Skin of body (tissue), 3 donors: ENCODE measurements at places on chromosomes 5 and 9. TPM values are rescaled to one million over a fixed set of nuclear protein-coding genes. Genes with fewer than 3 reads are reported as not detected.

DNA sequence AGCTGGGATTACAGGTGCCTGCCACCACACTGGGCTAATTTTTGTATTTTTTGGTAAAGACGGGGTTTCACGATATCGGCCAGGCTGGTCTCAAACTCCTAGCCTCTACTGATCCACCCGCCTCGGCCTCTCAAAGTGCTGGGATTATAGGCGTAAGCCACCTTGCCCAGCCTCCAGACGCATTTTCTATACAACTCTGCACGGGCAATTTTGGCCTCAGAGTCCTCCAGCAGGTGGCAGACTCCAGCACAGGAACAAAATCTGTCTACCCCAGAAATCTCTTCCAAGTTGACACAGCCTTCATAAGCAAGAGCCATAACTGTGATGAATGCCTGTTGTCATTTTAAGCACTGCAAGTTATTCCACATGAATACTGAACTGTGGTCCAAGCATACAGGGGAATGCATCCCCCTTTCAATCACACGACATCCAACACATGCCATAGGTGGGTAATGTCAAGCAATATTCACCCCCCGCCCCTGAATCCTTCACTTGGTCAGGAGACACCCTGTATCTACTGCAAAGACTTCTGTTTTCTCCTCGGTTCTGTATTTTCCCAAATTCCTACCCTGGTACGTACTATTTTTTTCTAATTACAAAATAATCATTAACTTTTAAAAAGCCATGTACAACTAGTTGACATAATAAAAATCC lies 50.8 kb downstream of the ALDH7A1 start:
- DNase-seq, result peak; percentile 3

DNA sequence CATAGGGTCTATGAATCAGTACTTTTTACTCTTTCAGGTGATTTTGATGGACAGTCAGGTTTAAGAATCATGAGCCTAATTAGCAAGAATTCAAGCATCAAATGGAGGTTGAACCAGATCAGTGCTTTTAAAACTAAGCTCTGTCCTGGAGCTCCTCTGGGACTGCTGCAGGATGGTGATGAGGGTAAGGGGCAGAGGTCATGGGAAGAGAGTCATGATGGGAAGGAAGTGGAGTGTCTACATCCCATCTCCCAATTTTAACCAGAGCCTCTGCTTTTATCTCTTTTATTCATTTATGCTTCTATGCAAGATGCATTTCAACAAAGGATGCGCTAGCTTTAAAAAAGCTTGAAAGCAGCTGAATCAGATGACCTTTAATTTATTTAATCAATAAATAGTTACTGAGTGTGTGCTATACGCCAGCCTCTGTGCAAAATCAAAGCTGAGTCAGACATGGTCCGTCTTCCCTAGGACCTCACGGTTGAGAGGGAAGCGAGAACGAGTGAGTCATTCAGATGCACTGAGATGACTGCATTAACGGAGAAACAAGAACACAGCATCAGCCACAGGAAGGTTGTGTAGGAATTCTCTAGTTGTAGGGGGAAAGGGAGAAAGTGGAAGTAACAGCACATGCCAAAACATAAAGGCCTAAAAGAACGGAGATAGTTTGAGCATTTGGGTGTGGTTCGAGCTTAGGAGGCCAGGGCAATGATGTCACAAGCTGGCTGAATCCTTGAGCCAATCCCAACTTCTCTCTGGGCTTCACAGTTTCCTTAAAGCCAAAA lies 441.6 kb upstream of the BRINP1 start:
- DNase-seq, result no peak

DNA sequence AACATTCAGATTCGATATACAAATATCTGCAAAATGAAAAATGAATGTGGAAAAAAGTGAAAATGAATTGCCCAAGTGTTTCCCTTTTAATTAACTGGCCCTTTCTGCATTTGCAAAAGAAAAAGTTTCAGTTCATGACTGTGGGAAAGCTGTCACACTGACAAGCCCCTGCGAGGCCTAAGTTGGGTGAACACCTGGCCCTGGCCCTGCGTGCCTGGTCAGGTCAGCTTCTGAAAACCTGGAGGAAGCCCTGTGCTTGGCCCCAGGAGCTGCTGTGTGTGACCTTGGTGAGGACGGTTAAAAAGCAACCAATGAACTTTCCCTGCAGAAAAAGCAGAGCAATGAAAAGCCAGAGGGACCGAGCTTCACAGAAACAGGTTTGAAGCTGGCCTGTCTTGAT lies 41.0 kb upstream of the SHC3 start:
- no peak for DNase-seq

GRCh38 chr5:27708534-27708933 lies 670.1 kb upstream of the CDH9 start:
- DNase-seq, result no peak

GRCh38 chr9:13282998-13283397 lies 3.5 kb upstream of the MPDZ start:
- DNase-seq, result no peak

- no peak for DNase-seq
Observed at GRCh38 chr5:150163547-150164059, 3.0 kb upstream of the CDX1 start.

The STK10 gene
- 14.5 TPM for total RNA-seq

The NFIB gene
- 124 TPM for total RNA-seq

DNA sequence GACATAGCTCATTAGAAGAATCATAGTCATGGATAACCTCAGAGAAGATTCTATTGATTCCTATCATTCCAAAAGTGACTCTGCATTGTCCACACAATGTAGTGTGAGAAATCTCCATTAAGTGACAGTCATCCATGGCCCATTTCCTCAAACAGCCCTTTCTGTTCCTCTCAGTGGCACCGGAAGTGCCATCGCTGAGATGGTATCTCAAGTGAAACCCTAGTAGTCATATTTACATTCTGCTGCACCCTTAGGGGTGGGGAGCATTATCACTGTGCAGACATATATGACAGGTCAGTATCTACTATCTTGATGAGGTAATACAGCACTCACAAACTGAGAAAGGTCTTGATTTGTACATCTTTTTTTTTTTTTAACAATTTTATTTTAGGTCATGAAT lies 55.4 kb upstream of the MIER3 start:
- no peak for DNase-seq

GRCh38 chr5:59390989-59391388 lies 502.5 kb downstream of the PDE4D start:
- no peak for DNase-seq

GRCh38 chr5:169721771-169722170 lies 84.7 kb downstream of the DOCK2 start:
- DNase-seq, result no peak

DNA sequence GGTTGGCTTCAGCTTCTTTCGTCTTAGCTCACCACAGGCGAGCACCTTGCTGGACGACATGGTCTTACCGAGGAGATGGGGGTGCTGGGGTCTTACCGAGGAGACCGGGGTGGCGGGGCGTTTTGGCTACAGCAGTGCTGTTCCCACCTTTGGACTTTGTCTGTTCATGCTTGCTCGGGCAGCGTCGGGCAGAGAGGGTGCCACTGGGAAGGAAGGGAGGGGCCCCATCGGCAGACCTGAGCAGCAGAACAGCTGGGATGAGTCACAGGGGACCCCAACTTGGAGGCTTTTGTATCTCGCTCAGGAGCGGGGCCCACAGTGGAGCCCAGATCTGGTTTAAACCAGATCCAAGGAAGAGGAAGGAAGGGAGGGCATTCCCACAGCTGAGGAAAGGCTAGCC lies 106.0 kb upstream of the CACNA1B start:
- no peak for DNase-seq

The ALDH1A1 gene
- total RNA-seq, result 19.2 TPM

- DNase-seq, result no peak
Observed at GRCh38 chr9:129465834-129466535, 154.9 kb downstream of the C9orf50 start.

DNA sequence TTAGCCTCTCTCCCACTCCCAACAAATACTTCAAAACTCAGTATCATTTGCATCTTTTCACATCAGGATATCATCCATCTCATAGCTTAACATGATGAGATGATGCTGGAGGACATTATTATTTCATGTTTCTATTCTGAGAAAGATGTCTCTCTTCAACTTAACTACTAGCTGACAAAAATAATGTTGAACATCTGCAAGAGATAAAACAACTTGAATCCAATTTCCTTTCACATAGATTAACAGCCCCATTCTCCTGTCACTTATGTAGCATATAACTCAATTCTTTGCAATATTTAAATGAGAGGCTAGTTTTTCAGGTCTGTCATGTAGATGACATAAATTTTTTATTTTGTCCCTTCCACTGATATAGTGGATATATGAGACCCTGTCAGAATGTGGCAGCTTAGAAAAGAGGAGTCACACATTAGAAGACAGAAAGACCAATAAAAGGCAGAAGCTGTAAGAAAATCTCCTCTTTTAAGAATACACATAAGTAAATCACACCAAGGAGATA lies 239.2 kb upstream of the KIF2A start:
- peak; percentile 1 for DNase-seq

The NUTM2G gene
- total RNA-seq, result not detected
